ENCODE measurements at places on chromosomes 2 and 18. TPM values are rescaled to one million over a fixed set of nuclear protein-coding genes. Genes with fewer than 3 reads are reported as not detected.

DNA sequence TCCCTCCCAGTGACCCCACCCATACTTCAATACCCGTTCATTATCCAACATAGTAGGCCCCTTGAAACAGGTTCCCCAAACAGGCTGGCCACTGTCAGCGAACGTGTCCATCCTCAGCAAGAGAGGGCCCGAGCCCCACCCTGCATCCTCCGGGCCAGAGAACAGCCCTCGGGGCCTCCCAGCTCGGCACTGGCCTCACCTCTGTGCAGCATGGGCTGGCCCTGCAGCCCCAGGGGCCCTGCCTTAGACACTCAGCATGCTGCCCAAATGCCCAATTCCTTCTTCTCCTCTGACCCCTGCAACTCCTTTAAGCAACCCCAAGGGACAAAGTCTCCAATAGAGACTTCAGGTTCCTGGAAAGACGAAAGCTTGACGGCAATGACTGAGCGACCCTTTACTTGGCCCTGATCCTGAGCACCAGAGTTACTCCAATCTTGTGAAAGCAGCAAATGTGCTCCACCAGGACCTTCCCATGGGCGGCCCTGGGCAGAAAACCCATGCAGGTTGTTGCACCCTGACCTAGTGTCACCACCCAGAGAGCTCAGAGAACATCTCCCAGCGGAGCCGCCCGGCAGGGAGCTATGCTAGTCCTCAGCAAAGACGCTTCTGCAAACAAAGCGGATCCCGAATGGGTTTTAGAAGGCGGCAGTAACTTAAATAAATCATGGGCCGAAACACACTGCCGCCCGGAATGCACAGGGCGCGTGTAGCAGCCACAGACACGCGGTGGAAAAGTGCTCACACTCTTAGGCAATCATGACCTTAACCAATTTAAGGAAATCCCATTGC is 782 bp downstream of the COL6A3 start:
- DNase-seq: no peak

DNA sequence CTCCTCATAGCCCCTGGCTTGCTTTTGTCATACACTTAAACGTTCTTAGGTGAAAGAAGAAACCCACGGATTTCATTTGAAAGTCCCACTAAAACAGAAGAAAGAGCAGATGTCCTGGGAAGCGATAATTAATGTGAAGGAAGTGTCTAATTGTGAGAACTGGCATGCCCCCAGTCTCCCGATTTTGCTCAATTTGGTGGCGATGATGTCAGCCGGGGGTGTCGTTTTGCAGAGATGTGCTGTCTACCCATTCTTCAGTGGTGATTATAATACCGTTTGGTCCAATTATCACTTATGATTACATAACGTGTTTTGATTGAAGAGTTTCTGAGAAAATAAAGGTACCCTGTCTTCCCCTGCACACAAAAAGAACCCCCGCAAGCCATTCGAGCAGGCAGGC is 103.1 kb downstream of the RTN4 start:
- DNase-seq: no peak

GRCh38 chr2:230269715-230270114 is 44.2 kb downstream of the SP140 start:
- DNase-seq: no peak

MAB21L4 gene
- polyA plus RNA-seq: 1.3 TPM

PLA2R1 gene
- polyA plus RNA-seq: 65.5 TPM

ABCA12 gene
- polyA plus RNA-seq: 0.21 TPM

GRCh38 chr2:42230891-42231290 is 61.7 kb downstream of the EML4 start:
- peak; percentile 23 for DNase-seq

NEU2 gene
- not detected for polyA plus RNA-seq

EPB41L3 gene
- polyA plus RNA-seq: 56.9 TPM

DNA sequence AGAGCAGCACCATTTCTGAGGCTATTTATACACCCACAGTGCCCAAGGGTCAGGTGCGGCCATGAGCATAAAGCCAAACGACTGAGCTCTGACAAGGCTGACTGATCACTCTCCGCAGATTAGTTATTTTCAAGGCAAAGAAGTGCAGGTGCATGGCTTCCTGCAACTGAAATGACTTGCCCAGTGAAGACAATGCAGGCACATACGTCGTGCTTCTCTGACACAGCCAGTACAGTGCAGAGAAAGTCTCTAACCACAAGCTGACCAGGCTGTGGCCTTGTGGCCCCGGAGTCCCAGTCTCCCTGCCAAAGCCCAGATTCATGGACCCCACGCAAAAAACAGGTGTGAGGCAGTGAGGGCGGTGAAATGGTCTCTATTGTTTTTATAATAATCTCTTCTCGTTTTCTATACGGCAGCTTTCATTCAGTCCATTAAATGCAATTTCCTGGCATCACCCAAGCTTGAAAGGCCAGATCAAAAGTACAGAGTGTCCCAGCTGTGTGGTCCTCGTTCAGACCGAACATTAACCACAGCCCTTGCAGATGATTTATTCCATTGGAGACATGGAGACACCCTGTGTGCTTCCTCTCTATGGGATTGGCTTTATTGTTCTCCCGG is 447.0 kb upstream of the ID2 start:
- DNase-seq: no peak

STRN gene
- polyA plus RNA-seq: 25.6 TPM

INPP1 gene
- 10.8 TPM for polyA plus RNA-seq

CROCC2 gene
- 0.04 TPM for polyA plus RNA-seq

KCMF1 gene
- 62.8 TPM for polyA plus RNA-seq

SERPINE2 gene
- 118 TPM for polyA plus RNA-seq

DNA sequence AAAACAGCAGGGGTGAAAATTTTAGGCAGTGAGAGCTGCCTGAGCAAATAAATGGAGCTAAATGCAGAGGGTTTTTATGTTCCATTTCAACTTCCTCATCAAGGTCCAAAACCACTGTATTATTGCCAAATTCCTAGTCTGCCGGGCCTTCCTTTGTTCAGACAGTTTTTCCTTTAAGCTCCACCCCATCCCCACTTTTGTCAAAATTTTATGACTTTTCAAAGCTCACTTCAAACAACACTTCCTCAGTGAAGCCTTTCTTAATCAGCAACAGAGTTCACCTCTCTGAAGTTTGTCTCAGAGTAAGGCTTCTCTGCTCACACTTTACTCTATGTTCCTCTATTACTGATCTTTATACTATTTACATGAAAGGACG is 81.3 kb downstream of the CERKL start:
- DNase-seq: no peak

- no peak for DNase-seq
These were observed 140.4 kb upstream of the TPO start for GRCh38 chr2:1272835-1273234.

CDC42EP3 gene
- polyA plus RNA-seq: 51.7 TPM

- DNase-seq: no peak
These were observed at the start of gene DIPK1C for GRCh38 chr18:74457043-74457724. Gene DIPK1C (minus strand): TSS chr18:74457308. CDS start chr18:74457259, 49 bp downstream.

- DNase-seq: peak; percentile 82
These were observed 57.6 kb downstream of the VAPA start for GRCh38 chr18:9971313-9971920.

MEP1B gene
- not detected for polyA plus RNA-seq

GRCh38 chr18:70469916-70470315 is 181.1 kb downstream of the SOCS6 start:
- no peak for DNase-seq

VAMP5 gene
- polyA plus RNA-seq: 47.0 TPM

IL1RN gene
- 3.7 TPM for polyA plus RNA-seq

GRCh38 chr2:15142069-15142689 is 419.0 kb downstream of the NBAS start:
- no peak for DNase-seq

- DNase-seq: no peak
These were observed 150.8 kb downstream of the CCDC85A start for GRCh38 chr2:56334622-56335021.

ANKRD23 gene
- polyA plus RNA-seq: 2.8 TPM

GLI2 gene
- polyA plus RNA-seq: 9.3 TPM
